ENCODE measurements at places on chromosomes 1 and 21. TPM values are rescaled to one million over a fixed set of nuclear protein-coding genes. Genes with fewer than 3 reads are reported as not detected.

The OR2G6 gene
- total RNA-seq = 1.8 TPM

DNA sequence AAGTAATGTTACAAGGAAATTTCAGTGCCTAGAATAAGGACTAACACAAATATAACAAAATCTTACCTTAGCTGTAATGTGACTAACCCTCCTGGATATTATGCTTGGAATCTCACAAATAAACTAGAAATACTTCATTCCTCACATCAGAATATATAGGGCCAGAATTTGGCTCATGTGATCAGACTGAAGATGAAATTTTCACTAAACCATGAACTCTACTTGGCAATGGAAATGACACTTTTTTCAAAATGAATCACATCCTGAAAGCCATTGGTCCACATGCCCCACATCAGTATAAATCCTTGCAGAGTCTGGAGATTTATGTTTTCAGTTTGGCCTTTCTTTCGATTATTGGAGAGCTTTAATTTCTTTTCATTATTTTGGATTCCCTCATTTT lies 227.8 kb downstream of the NRIP1 start:
- no peak for DNase-seq
- no peak overlapping the region for H3K27ac ChIP-seq
- no peak overlapping the region for H3K4me3 ChIP-seq
- no peaks in the 10 kb centered on the region for H3K4me1 ChIP-seq

GRCh38 chr1:9542430-9542829 lies 3.2 kb downstream of the SLC25A33 start:
- DNase-seq = no peak
- H3K27ac ChIP-seq = no peak overlapping the region
- H3K4me3 ChIP-seq = no peak overlapping the region
- H3K4me1 ChIP-seq = peaks cover 16% of the 10 kb centered on the region
- H3K27me3 ChIP-seq = no peaks in the 10 kb centered on the region

DNA sequence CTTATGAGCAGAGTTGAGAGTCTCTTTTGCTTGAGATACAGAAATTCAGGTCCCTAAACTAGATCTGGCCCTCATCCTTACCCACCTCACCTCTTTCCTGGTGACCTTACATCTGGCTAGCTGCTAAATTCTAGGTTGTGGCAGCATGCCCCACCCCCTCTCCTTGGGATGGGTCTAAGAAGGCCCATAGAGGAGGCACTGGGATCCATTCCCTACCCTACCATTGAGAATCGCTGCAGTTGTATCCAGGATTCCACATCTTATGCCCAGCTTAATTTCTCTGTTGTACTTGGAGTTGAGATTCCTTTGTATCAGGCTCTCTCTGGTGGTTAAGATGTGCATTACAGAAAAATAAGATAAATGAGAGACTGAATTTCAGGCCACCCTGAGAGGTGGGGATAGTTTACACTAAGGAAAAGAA lies 9.5 kb upstream of the TMEM39B start:
- H3K36me3 ChIP-seq = peaks cover 25% of the 10 kb centered on the region
- H3K4me3 ChIP-seq = no peak overlapping the region
- peaks cover 11% of the 10 kb centered on the region for H3K4me1 ChIP-seq

DNA sequence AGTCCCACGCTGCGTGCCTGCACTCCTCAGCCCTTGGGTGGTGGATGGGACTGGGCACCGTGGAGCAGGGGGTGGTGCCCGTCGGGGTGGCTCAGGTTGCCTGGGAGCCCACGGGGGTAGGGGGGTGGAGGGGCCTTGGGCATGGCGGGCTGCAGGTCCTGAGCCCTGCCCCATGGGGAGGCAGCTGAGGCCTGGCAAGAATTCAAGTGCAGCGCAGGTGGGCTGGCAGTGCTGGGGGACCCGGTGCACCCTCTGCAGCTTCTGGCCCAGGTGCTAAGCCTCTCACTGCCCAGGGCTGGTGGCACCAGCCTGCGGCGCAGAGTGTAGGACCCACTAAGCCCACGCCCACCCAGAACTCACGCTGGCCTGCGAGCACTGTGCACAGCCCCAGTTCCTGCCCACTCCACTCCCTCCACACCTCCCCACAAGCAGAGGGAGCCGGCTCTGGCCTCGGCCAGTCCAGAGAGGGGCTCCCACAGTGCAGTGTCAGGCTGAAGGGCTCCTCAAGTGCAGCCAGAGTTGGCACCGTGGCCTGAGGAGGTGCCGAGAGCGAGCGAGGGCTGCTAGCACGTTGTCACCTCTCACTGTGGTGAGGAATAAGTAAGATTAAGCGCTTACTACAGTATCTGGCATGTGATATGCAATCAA lies 12.8 kb downstream of the TNNI3K start:
- DNase-seq = no peak
- H3K4me1 ChIP-seq = no peaks in the 10 kb centered on the region
- no peak overlapping the region for H3K4me3 ChIP-seq
- no peaks in the 10 kb centered on the region for H3K36me3 ChIP-seq
- H3K27ac ChIP-seq = no peak overlapping the region
- no peaks in the 10 kb centered on the region for H3K27me3 ChIP-seq

DNA sequence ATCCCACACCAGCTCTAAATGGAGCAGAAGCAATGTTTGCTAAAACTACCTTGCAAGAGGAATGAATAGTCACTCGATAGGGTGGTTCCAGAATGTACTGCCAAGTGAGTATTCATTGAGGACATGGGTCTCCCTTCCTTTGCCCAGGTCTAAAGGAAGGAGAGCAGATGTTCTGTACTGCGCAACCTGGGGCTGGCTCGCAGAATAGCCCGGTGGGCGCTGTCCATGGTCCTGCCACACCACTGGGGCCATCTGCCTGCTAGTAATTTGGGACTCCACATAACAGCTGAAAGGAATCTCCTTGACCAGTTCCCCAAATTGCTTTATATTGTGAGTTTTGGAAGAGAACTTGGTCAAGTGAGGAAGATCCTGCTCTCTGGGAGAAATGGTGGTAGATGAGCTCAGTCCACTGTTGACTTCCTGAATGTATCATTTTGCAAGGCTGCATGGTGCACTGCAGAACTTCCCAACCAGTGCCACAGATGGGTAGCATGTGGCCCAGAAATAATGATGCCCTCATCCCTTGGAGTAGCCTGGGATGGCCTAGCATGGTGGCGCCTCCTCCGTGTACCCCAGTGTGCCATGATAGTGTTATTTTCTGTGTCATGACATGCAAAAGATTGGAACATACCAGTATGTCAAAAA lies 5.7 kb downstream of the SLC6A17 start:
- peaks cover 3% of the 10 kb centered on the region for H3K4me1 ChIP-seq
- no peak overlapping the region for H3K4me3 ChIP-seq

DNA sequence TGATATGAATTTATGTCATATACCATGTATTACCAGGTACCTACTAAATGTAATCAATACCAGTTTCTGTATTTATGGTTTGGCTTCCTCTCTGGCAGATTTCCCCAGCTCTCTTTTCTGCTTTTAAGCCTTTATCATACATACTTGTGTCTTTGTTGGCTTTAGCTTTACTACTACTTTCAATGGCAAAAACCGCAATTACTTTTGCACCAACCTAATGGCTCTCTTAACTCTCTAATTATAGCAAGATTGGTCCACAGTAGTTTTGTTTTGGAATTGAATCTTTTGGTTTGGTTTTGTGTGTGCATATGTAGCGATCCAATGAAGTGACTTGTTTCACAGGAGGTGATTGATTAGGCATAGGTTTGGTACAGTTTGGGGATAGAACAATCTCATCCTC lies 93.6 kb downstream of the ATG4C start:
- H3K27me3 ChIP-seq = no peaks in the 10 kb centered on the region
- H3K36me3 ChIP-seq = no peaks in the 10 kb centered on the region
- H3K4me3 ChIP-seq = no peak overlapping the region
- DNase-seq = no peak

The LRRC71 gene
- not detected for total RNA-seq

DNA sequence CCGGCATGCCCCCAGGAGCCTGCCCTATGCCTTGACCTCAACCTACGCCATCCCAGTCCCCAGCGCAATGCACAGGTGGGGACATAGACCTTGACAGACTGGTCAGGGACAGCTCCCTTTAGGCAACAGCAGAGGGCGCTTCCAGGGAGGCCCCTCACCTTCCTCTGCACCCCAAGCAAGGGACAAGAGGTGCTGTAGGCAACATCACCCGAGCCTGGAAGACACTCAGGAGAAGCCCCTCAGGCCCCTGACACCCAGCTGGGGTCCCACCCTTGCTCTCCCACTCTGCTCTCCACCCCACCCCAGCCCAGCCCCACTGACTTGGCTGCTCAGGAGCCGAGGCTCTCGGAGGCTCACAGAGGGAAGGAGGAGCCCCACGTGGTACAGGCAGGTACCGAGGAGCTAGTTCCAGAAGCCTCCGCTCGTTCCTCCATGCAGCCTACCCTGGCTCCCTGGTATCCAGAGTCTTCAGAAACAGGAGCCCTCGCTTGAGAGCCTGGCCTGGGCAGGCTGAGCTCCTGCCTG lies 2.4 kb upstream of the WNT3A start:
- no peak overlapping the region for H3K4me3 ChIP-seq
- no peaks in the 10 kb centered on the region for H3K27me3 ChIP-seq
- H3K27ac ChIP-seq = no peak overlapping the region

- peaks cover 16% of the 10 kb centered on the region for H3K4me1 ChIP-seq
- H3K4me3 ChIP-seq = peak overlapping the region; percentile 76
- H3K36me3 ChIP-seq = no peaks in the 10 kb centered on the region
- no peak overlapping the region for H3K27ac ChIP-seq
Measured at GRCh38 chr1:113390871-113391648, 745 bp downstream of the MAGI3 start.

DNA sequence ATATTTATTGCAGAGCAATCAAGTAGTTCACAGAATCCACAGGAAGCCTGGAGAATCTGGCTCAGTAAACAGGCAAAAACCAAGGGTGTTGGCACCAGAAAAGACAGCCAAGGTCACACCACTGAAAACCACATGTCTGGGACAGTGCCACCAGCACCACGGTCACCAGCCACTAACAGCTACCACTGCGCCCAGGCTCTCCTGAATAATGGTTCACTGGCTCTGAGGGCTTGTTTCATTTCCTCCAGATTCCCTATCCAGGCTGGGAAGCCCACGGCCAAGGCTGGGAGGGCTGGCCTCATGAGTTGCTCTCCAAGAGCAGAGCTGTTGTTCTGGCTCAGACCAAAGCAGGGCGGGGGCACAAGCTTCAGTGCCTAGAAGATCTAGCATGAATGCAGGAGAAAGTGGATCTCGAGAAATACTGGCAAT lies 54.5 kb upstream of the PTGFRN start:
- no peaks in the 10 kb centered on the region for H3K36me3 ChIP-seq
- H3K4me1 ChIP-seq = no peaks in the 10 kb centered on the region
- H3K27me3 ChIP-seq = no peaks in the 10 kb centered on the region
- H3K4me3 ChIP-seq = no peak overlapping the region
- H3K27ac ChIP-seq = no peak overlapping the region
- no peak for DNase-seq

The ZNF683 gene
- not detected for total RNA-seq

DNA sequence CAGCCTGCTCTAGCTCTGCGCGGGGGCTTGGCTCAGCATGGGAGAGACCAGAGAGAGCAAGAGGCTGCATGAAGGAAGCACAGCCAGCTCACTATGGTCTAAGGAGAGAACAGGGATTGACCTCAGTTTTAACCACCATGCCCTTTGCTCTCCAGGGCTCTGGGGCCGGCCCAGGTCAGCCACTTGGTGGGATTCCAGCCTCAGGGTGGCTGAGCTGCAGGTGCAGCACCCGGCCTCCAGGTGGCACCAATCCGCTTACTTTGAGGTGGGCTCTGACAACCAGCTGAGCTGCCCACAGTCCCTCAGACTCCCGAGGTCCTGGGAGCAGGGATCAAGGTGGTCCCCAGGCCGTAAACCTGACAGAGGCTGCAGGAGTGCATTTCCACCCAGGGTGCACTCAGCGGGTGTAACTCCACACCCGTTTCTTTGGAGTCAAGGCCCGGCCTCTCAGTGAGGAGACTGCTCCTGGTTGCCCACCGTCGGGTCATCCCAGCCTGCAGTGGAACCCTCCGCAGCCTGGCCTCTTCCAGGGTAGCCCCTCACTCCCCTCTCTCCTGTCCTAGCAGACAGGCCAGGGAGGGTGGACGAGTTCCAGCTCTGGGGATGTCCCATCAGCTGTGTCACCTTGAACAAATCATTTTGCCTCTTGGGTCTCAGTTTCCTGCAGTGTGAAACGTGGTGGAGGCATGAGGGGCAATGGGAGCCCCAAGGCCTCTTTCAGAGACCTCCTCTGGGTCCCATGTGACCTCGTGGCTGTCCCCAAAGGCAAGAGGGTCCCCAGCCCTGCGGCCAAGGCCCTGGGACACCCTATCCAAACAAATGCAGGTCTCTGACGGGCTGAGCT lies 607 bp upstream of the LGR6 start:
- no peaks in the 10 kb centered on the region for H3K36me3 ChIP-seq
- H3K27me3 ChIP-seq = peaks cover 18% of the 10 kb centered on the region
- no peak overlapping the region for H3K27ac ChIP-seq
- H3K4me1 ChIP-seq = peaks cover 14% of the 10 kb centered on the region

DNA sequence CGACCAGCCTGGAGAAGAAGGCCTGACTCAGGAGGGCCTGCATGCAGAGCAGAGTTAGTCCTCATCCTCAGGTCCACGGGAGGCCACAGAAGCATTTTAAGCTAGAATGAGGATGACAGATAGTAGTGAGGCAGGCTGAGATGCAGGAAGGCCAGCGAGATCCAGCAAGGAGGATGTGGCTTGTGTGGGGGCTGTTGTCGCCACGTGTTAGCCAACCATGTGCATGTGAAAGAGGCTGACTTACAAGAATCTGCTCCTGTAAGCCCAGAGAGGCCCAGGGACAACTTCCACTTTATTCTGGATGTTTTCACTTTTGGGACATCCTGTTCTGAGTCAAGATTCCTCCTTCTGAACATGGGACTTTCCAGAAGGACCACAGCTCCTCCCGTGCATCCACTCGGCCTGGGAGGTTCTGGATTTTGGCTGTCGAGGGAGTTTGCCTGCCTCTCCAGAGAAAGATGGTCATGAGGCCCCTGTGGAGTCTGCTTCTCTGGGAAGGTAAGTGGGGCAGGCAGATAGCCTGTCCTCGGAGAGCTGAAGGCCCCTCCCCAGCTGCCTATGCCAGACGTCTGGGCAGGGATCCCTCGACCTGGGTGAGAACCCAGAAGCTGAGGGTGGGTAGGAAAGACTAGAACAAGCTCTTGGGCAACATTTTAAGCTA lies at the start of gene SLAMF8:
TSS of gene SLAMF8 (plus strand) at position 433 of the 661 bp plus-strand sequence. CDS start at position 459, 26 bp downstream.
- DNase-seq = no peak
- H3K4me1 ChIP-seq = peaks cover 6% of the 10 kb centered on the region
- no peak within 1 kb of the TSS for H3K4me3 ChIP-seq
- H3K36me3 ChIP-seq = no peaks in the 10 kb centered on the region

GRCh38 chr1:26171084-26172072 lies at the start of gene ZNF593OS:
TSS of gene ZNF593OS (minus strand) at chr1:26171832. CDS start at chr1:26171661, 171 bp downstream.
- no peaks in the 10 kb centered on the region for H3K36me3 ChIP-seq
- H3K4me3 ChIP-seq = peak within 1 kb of the TSS; percentile 72
- no peak within 1 kb of the TSS for H3K27ac ChIP-seq
- no peak for DNase-seq
- peaks cover 7% of the 10 kb centered on the region for H3K4me1 ChIP-seq

GRCh38 chr1:172002725-172003345 lies 161.5 kb downstream of the DNM3 start:
- H3K27me3 ChIP-seq = no peaks in the 10 kb centered on the region
- no peaks in the 10 kb centered on the region for H3K36me3 ChIP-seq
- H3K27ac ChIP-seq = no peak overlapping the region
- DNase-seq = peak; percentile 66

The CCT8 gene
- 100 TPM for total RNA-seq

All from B cell (primary cell).